Ascending aorta (tissue), 2 donors: ENCODE measurements at places on chromosomes 7 and 10.

GRCh38 chr7:41931263-41931646 lies 228.4 kb upstream of the INHBA start:
- no peak for DNase-seq

DNA sequence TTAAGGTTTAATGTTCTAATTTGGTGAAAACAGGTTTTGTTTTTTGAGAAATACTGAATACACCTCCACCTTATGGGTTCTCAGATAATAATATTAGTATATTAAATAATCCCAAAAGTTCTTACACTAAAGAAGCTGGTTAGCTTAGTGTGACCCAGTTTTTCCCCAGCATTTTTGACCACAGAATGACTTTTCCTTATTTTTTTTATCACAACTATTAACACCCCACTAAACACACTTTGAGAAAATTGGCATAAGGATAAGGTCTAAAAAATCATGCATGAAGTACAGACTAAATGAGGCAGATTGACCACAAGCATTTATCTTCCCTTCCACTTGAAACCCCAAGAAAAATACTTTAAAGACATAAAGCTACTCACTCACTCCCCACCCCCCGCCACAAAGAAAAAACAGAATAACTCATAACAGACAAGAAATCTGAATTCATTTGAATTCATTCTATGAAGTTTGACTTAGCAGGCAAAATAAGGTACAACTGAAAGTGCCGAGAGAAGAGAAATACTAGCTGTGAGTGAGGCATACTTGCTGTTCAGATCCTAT lies 49.7 kb upstream of the WNT16 start:
- no peak for DNase-seq

DNA sequence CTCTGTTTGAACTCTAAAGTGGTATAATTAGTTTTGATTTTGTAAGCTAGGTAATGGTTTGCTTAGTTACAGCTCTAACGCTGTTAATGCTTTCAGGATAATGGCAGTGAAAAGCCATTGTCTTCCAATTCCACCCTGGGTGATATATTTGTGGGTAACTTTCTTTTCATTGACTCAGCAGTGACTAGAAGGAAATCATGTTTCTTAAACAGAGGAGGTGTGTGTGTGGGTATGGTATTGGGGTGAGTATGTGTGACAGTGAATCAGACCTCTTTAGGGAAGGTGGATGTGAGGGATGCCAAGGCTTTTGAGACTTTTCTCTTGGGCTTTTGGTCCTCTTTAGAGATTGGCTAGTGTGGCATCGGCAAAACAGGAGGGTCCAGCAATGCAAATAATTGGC lies 13.6 kb downstream of the ENTPD7 start:
- no peak for DNase-seq

DNA sequence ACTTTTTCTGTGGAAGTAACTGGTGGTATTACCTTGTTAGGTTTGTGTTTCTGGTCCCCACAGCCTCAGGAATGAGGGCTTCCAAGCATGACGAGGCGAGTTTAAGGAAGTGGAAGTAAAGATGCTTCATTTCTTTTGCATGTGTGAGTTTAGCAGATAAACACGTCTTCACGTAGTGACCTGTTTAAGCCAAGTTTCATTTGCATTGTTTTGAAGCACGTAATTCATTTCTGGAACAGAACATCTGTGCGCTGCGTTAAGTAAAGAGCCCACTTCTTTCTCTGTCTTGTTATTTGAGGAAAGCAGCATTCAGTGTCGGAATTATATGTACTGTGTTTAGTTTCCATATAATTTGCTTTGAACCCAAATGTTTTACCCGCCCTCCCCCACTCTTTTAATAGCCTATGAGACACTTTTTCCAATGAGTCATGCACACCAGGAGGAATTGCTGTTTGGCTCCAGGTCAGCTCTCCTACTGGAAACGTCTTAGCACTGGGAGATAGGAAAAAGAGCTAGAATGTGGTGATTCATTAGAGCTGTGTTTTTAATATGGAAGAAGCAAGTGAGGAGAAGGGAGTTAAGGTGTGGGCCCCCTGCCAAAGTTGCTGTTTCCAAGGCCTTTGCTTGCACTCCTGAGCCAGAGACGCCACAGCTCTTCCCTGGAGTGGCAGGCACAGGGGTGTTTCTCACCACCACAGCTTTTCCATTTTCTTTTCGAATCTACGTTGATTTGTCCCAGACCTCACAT lies 36.7 kb downstream of the BTBD16 start:
- peak; percentile 25 for DNase-seq

DNA sequence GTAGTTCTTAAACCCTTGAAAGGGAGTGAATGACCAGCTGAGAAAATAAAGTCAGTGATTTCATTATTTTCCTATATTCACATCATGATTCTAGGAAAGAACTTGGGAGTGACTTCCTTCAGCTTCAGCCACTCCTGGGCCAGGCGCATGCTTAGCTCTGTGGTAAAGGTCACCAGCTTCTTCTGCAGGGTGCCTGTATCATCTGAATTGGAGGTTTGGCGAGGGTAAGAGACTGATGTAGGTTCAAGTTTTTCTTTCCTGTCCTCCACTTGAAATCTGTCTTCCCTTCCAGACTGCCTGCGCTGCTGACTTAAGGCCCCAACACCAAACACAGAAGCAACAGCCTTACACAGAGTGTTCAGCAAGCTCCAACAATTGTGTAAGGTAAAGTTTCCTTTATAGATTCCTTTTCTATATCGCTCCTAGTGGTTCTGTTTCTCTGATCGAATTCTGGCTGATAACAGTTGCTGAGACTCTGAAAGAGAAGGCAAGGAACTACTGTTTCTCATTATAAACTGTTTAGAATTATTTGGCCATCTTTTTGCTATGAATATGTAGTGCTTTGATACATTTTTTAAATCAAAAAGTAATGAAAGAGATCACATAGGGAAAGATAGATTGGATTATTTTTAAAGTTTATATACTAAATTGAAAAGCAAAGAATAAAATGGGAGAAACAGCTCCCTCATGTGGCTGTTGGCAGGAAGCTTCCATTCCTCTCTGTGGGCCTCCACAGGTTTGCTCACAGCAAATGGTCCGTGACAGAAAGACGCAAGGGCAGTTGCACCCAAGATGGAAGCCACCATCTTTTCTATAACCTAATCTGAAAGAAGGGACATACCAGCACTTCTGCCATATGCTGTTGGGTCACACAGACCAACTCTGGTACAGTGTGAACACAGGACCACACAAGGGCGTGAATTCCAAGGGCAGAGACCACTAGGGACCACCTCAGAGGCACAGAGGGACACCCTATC lies 14.0 kb downstream of the GATAD1 start:
- DNase-seq = no peak

- DNase-seq = no peak
Measured at GRCh38 chr7:12623885-12624498, 53.5 kb downstream of the SCIN start.

- DNase-seq = no peak
Measured at GRCh38 chr10:78288663-78289062, 255.0 kb downstream of the RPS24 start.

- no peak for DNase-seq
Measured at GRCh38 chr7:76423666-76424412, 911 bp upstream of the ZP3 start.

DNA sequence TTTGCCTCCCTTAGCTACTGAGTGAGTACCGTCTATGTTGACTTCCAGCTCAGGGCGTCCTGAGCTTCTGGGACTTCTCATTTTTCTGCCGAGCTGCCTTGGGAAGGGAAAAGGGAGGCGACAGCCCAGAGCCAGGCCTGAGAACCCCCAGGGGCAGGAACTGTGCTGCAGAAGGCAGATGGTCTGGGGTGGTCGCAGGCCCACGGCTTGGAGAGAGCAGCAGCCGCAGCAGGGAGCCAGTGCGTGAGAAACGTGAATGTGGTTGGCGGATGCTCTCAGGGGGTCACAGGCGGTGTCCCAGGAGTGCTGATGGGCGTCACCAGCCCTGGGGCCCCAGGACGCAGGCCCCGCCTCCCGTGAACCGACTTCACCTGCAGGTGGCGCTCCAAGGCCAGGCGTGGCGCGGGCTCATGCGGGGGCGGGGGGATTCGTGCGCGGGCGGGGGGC lies 9.2 kb upstream of the PWWP2B start:
- no peak for DNase-seq

GRCh38 chr10:21193196-21193595 lies 296.1 kb upstream of the NEBL start:
- DNase-seq = no peak

DNA sequence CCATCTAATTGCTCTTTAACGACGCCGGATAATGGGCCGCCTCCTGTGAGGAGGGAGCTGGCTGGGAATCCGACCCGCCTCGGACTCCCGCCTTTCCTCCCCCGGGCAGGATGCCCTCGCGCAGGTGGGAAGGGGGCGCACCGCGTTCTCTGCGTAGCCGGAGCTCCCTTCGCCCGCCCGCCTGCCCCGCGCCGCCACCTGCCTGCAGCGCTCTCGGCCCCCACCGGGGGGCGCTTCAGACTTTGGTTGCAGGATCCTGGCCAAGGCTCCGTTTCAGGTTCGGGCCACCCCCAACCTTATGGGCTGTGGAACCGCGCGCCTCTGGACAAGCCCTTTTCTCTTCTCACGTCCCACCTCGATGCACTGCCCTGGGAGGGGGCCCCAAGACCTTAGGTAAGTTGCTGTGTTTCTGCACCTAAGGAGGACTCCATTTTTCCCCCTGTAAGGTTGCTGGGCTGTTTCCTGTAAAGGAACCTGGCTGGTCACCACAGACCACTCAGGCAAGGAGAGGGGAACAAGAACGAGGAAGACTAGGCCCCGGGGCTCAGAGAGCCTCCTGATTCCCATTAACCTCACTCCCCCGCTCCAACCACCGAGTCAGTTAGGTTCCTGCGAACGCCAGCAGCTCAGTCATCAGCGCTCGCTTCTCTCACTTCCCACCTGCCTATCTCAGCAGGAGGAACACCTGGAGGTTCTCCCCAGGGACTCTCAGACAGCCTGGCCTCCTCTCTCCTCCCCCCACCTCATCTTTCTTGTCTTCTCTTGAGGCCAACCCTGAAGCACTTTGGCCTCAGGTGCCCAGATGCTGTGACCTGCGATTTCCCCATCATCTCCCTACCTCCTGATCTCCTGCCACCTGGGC lies 11.3 kb upstream of the KAZALD1 start:
- no peak for DNase-seq

- DNase-seq = no peak
Measured at GRCh38 chr7:151550656-151551286, 31.1 kb upstream of the RHEB start.

DNA sequence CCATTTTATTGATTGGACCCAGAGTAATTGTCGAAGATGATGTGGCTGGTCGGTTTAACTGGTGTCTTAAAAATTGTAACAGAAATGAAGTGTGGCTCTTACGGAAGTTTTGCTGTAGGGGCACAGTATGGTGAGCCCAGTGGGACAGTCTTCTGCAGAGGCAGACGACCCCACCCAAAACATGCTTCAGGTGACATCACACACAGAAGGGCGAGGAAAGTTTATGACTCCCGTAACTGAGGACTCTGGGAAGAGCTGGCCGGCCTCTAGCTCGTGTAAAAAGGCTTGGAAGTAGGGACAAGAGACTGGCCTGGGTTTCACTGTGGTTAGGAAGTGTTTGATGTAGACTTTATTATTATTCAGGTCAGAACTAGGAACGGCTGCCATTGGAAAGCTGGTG lies 73.3 kb downstream of the HTR5A start:
- DNase-seq = no peak

GRCh38 chr7:27890205-27890849 lies 150.4 kb downstream of the TAX1BP1 start:
- no peak for DNase-seq

- no peak for DNase-seq
Measured at GRCh38 chr10:32065856-32066255, 9.6 kb upstream of the KIF5B start.

DNA sequence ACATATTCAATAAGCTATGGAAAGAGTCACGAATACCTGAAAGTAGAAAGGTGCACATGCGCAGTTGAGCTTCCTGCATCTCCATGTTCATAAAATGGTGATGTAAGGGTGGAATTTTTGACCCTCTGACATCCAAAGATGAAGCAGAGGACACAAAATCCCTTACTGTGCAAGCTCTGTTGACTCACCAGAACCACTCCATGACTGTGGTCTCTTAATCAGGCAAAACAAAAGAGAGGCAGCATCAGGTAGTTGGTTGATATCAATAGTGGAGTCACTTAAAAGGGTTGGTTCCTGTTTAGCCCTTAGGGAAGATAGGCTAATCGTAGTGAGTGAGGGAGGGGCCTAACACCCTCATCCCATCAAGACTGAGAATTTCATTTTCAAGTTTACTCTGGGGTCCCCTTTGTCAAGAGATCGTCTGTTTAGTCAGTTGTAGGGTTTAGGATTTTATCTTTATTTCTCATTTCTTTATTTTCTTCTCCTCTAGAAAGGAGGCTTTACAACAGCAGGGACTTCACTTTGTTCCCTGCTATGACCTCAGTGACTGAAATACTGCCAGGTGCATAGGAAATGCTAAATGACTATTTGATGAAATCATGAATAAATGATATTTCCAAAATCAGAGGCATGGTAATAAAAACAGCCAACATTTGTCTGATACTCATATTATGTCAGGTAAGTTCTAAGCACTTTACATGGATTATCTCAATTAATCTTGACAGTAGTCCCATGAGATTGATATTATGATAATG lies 98.1 kb downstream of the CD36 start:
- DNase-seq = no peak

DNA sequence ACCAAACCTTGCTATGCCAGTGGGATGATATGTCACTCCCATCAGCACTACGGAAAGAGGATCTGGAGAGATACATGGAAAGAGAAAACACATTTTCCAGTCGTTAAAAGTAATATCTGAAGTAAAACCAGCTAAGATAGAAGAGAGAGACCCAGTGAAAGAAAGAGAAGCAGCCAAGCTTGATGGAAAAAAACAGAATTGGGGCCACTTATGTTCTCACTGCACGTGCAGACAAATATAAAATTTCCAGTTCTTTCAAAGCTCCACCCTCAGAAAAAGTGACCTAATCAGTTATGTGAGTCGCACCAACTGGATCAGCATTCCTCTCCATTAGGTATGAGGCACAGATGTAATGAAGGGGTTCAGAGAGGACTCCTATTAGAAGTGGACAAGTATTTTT lies 266.1 kb downstream of the MTERF1 start:
- DNase-seq = no peak

GRCh38 chr7:151114151-151115090 lies 28.1 kb downstream of the AGAP3 start:
- no peak for DNase-seq

- no peak for DNase-seq
Measured at GRCh38 chr10:71990706-71991269, 26.6 kb downstream of the CHST3 start.

GRCh38 chr7:96131525-96131924 lies 190.4 kb downstream of the SLC25A13 start:
- no peak for DNase-seq

DNA sequence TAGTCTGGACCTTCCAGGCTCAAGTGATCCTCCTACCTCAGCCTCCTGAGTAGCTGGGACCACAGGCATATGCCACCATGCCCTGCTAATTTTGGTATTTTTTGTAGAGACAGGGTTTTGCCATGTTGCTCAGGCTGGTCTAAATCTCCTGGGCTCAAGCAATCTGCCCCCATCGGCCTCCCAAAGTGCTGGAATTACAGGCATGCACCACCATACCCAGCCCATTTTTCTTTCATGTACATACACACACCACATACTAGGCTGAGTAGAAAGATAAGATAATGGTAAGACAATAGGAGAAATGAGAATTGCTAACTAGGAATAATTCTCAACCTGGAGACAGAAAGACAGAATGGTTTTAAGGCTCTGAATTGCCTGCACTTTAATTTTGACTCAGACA lies 83.8 kb downstream of the CPEB3 start:
- no peak for DNase-seq
